ENCODE measurements at places on chromosomes 5 and 9.
A peak's percentile ranks its signal among the peaks of the same experiment; 100 is the strongest.

DNA sequence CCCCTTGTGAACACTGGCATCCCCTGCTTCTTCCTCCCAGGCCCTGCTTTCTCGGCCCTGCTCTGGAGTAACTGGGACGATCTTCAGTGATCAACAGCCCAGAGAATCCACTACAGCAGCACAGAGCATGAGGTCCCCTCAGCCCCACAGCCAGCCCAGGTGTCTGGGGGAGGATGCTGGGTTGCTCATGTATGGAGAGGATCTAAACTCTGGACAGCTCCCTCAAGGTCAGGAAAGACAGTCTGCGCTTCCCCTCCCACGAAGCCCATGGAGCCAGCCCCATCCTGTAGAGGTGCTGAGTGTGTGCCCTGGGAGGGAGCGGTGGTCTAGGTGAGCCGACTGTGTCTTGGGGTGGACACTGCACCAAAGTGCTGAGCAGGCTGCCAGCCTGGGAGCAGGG is 190.2 kb downstream of the GABBR2 start:
- no peak for DNase-seq

DNA sequence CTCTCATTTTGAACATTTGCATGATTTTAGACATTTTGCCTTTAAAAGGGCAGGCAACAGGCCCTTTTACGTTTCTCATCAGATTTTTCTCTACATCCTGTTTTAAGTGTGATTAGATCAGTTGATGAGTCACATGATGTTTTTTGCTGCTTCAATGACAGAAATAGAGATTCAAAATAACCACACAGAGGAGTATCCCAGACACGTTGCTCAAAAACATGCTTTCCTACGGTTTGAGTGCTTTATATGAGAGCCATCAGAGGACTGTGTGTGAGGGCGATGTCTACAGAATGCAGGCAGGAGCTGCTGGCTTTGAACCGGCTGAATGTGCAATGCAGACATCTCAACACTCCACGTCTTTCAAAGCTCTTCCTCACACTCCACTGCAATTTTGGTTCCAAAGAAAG is 42.1 kb downstream of the OTULIN start:
- no peak for DNase-seq

DNA sequence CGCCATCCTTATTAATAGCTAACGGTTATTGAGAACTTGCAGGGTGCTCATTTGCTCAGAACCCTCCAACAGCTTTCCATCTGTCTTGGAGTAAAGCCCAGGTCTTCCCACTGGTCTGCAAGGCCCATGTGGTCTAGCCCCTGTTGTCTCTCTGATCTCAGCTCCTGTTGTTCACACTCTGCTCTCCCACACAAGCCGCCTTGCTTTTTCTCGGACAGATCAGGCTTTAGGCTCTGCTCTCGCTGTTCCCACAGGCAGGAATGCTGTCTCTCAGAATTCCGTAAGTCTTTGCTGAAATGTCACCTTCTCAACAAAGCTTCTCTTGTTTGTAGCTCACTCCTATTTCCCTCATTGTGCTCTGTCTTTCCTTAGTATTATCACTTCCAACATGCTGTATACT is 34.3 kb downstream of the GPR107 start:
- no peak for DNase-seq

- no peak for DNase-seq
Measured at GRCh38 chr5:61994171-61994570, 311.8 kb upstream of the KIF2A start.

DNA sequence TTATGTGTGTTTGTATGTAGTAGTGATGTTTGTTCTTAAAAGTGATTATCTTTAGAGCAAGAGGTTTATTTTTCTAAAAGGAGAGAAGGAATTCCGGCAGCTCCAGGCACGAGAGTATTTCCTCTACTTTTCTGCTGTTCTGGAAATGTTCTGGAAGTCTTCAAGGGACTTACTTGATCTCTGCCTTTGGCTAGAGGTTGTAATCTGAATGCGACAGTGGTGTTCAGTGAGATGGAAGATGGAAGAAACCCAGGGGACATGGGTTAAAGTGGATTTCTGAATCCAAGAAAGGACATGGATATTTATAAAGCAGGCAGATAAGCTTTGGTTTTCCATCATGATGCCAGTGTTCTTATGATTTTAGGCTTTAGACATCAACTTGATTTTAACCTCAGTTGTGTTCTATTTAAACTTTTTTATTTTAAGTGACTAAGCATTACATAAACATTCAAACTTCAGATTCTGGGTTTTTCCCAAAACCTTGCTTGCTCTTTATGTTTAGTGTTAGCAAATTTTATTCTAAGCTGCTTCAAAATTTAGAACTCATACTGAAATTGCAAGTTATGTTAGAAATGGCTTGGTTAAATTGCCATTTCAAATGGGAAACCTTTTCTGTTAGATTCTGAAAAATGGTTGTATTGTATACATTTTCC is 3.6 kb downstream of the GPR21 start:
- DNase-seq = no peak

DNA sequence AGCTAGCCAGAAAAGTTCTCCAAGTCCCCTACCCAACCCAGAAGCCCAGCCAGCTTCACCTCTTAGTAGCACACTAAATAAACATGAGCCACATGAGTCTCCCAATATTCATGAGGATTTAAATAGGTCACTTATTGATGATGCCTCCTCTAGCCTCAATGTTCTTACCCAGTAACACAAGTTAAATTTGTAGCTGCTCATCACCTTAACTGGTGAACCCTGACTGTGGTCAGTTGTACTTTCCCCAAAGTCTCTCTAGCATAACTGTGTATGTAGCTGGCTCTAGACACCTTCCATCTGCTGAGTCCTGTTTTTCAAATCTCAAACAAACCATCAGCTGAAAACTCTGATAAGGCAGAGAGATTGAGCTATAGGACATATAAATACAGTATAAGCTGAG is 100.3 kb upstream of the ELAVL2 start:
- DNase-seq = no peak

DNA sequence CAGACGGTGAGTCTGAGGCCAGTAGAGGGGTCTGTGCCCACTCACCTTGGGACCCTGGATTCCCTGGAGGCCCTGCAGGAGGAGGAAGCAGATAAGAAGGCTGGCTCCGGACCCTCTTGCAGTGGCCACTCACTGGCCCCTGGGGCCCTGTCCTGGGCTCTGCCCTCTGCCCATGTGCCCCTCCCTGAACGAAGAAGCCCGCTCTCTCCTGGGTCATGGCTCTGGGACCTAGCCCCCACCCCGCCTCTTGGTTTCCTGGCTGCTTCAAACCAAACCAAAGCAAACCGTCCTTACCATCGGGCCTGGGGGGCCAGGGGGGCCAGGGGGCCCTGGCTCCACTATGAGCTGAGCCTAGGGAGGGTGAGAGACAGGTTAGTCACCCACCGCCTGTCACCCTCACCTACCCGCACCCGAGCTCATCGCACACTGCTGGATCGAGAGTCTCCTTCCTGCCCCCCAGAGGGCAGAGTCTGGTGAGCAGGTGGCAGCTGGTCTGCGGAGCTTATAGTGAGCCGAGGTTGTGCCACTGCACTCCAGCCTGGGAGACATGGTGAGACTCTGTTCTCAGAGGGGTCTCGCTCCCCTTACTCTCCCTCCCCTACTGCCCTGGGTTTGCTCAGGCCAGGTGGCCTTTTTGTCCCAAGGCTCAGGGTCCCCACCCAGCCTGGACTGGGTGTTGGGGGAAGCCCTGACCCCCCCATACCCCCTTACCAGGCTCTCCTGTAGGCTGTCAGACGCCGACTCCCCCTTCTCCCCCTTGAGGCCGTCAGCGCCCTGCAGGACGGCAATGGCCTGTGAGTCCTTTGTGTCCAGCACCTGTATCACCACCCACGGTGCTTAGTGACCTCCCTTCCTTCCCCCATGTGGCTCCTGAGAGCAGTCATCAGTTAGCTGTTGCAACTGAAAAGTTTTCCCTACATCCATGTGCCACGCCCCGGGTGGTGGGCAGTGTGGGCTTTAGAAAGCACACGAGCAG is 15.2 kb upstream of the PHYKPL start:
- DNase-seq = no peak

DNA sequence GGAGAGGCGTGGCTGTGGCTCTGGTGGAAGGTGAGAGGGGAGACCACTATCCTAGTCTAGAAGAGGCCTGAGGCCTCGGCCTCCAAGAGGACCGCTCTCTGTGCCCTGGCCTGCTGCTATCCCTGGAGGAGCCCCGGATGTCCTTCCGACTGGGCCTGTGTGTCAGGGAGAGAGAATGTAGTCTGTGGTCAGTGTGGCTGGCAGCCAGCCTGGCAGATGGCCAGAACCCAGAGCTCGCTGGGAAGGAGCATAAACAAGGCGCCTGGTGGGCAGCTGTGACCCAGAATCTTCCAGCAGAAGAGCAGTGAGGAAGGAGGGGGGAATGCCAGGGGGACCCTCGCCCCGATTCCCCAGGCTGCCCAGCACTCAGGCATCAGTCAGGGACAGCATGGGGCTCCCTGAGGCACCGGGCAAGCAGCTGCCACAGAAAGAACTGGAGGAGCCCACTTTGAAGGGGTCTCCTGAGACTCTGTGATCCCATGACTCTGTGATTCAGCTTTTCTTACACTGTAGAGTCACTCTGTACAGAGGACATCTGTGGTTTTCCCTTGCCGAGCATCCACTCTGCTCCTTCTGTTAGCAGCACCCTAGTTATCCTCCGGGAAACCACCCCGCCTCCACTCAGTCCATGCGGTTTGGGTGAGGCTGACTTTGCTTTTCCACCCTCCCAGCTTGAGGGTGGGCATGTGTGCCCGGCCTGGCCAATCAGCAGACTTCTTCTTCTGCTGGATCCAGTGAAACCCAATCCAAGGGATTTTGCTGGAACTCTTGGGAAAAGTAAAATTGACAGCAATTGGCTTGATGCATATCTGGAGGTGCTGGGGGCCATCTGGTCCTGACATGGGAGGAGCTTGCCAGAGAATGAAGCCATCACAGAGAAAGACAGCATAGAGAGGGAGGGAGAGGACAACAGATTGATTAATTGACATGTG is 46.2 kb upstream of the PWWP2A start:
- DNase-seq = peak; percentile 93

DNA sequence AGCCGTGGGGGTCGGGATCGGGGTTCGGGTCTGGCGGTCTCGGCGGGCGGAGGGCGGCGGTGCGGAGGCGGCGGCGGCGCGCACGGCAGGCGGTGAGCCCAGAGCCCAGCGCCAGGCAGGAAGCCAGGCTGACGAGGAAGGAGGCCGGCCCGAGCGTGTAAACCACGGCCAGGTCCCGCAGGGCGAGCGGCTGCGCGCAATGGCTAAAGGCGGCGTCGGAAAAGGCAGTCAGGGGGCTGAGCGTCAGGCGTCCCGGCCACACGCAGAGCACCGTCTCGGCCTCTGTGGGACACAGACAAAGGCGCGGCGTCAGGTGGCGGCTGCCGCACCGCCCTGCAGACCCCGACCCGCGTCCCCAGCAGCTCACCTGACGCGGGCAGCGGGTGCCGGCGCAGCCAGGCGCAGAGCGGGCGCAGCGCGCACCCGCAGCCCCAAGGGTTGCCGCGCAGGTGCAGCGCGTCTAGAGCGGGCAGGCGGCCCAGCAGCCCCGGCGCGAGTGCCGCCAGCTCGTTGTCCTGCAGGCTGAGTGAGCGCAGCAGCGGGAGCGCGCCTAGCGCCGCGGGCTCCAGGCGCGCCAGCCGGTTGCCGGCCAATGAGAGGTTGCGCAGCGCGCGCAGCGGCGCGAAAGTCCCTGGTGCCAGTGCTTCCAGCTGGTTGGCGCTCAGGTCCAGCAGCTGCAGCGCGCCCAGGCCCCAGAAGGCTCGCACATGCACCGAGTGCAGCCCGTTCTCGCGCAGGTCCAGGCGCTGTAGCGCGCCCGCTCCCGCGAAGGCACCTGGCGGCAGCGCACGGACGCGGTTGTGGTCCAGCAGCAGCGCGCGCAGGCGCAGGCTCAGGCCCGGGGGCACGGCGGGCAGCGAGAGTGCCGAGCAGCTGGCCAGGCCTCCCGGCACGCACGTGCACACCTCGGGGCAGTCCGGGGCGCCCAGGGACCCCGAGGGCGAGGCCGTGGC is 671 bp downstream of the LRRC26 start:
- no peak for DNase-seq

DNA sequence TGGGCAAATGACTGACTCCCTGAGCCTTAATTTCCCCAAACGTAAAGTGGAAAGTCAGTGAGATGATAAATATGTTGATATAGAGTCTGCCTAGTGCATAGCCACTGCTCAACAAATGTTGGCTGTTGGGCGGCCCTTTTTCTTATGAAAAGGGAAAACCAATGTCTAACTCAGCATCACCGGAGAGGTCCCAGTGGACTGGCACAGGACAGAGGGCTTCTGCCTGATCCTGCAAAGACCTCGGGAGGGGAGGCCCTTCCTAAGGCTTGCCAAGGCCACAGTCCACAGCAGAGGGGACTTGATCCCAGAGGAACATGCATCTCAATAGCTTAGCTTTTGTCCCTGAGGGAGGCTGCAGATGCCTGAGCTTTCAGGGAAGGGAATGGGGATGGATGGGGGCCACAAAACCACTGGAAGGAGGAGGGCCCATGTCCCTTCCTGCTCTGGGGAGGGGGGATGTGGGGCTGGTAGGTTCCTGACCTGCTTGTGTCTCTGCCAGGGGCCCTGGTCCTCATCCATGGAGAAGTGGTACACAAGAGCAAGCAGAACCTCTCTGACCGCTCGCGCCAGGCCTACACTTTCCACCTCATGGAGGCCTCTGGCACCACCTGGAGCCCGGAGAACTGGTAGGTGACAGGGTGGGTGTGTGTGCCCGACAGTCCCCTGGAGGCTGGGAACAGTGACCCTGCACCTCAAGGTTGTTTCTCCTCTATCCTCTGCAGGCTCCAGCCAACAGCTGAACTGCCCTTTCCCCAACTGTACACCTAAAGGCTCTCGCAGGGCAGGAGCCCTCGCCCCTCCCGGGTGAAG is 6.3 kb downstream of the DOLK start:
- DNase-seq = no peak

GRCh38 chr5:80985600-80986228 is 25.6 kb downstream of the RASGRF2 start:
- DNase-seq = no peak

Data from psoas muscle (tissue), 8 donors.